ENCODE measurements at places on chromosomes 7 and 10.

DNA sequence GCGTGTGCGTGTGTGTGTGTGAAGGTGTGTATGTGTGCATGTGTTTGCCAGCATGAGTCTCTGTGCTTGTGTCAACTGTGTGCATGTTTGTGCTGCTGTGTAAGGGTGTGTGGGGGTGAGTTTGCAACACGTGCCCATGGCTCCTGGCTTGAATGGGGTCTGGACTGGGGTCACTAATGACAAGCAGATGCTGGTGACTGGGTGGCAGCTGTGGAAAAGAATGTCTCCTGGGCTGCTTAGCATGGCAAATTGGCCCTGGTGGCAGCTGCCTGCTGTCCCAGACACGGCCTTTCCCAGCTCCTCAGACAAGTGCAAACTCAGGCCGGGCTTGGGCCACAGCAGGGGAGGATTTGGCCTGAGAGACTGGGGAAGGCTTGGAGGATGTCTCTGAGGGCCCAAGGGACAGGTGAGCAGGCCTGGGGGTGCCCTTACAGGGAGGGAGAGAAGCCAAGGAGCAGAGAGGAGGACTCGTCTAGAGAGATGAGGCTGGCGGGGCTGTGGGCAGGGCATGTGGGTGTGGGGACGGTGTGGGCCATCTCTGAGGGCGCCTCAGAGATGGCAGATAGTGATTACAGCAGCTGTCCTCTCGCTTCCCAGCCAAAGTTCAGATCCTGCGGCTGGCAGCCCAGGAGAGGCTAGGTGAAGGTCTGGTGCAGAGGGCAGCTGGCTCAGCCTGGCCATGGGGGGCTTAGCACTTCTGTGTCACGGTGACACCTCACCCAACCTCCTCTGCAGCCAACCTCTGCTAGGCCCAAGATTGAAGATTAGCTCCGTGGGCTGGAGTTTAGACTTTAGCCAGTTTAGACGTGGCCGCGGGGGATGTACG lies 1.5 kb downstream of the AQP1 start:
- DNase-seq = peak; percentile 68

- no peak for DNase-seq
These were observed at the start of gene SLC39A12 for GRCh38 chr10:17951868-17952371. TSS of gene SLC39A12 (plus strand) at chr10:17951918. CDS start at chr10:17953277, 1,359 bp downstream.

GRCh38 chr7:23544913-23545354 lies 13.2 kb upstream of the TRA2A start:
- peak; percentile 45 for DNase-seq

- no peak for DNase-seq
These were observed 7.4 kb downstream of the ZNF746 start for GRCh38 chr7:149490083-149490760.

DNA sequence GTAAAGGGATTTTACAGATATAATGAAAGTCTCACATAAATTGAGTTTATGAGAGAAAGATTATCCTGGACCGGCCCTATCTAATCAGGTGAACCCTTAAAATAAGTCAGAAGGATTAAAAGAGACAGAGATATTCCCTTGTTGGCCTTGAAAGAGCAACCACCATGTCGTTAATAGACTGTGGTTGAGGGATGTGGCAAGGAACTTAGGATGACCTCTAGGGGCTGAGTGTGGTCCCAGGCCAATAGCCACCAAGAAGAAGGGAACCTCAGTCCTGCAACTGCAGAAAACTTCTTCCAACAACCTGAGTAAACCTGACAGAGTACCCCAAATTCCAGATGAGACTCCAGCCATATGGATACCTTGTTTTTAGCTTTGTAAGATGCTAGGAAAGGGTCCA lies 121.5 kb downstream of the POLR1F start:
- no peak for DNase-seq

DNA sequence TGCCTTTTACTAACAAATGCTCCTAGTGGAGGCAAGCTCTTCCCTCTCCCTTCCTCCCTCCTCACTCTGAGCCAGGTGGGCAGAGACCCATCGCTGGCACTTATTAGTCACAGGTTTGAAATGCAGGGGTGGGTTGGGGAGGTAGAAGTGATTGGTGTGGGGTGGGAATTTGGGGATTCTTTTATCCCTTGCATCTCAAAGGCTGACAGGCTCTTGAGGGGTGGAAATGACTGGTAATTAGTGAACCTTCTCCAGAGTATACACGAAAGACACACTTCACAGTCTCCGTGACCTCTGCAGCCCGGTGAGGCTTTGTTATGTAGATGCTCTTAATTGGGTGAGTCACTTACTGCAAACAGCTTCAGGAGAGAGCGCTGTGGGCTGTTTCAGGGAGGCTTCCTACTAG lies 13.9 kb upstream of the LRMDA start:
- no peak for DNase-seq

DNA sequence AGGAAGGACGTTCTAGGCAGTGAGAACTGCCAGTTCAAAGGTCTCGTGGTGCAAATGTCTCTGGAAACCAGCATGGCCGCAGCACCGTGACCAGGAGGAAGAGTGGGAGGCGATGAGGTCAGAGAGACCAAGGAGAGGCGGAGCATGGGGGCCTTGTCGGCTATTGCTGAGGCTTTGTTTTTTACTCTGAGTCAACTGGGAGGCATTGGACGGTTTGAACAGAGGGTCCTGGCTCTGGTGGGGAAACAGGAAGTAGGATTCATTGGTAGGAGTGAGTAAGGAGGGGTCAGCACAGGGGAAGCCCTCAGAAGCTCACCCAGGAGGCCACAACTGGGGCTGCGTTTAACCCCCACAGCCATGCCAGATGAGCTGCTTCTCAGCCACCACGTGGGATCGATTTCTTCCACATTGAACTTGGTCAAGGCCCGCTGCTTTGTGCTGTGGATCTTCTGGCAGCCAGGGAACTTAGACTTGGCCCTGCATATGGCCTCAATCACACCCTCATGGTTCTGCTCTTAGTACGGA lies 22.2 kb upstream of the SH2B2 start:
- DNase-seq = no peak

DNA sequence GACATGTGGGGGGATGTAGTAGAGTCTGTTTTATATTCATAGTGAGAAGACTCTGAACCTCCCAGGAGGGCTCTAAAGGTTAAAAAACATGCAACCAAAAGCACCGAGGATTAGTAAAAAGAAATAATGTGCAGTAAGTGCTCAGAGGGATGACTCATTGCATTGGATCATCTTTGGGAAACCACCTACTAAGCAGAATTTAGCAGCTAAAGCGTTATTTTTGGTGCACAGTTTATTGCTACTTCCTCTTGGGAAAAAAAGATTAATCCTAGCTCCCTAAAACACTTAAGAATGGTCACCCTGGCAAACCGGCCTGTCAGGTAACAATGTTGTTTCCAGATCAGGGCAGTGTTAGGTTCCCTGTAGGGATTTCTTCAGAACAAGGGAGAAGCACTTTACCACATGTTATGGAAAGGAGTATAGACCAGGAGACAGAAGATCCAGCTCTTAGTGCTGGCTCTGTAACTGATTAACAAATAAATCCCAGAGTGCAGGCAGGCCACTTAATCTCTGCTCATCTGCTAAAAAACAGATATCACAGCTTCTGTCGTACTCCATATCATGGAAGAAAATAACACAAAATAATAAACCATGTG lies 44.8 kb upstream of the FAM133B start:
- no peak for DNase-seq

DNA sequence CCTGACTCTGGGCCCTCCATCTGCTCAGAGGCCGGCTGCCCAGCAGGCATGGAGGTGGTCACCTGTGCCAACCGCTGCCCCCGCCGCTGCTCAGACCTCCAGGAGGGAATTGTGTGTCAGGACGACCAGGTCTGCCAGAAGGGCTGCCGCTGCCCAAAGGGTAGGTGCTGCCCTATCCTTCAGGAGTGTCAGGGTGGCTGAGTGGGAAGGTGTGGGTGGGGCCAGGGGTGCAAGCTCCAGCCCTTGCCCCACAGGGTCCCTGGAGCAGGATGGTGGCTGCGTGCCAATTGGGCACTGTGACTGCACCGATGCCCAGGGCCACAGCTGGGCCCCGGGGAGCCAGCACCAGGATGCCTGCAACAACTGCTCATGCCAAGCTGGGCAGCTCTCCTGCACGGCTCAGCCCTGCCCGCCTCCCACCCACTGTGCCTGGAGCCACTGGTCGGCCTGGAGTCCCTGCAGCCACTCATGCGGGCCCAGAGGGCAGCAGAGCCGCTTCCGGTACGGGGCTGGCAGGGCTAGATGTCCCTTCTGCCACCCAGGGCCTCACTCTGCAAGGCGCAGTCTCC lies 17.5 kb upstream of the ZNF862 start:
- DNase-seq = no peak

- DNase-seq = no peak
These were observed 52.2 kb downstream of the ATAD1 start for GRCh38 chr10:87765666-87766376.

- DNase-seq = peak; percentile 27
These were observed at the start of gene CNTNAP2 for GRCh38 chr7:146116521-146117222. TSS of gene CNTNAP2 (plus strand) at chr7:146116801. CDS start at chr7:146116877, 76 bp downstream.

- no peak for DNase-seq
These were observed 258.4 kb upstream of the CACNA2D1 start for GRCh38 chr7:82701949-82702348.

DNA sequence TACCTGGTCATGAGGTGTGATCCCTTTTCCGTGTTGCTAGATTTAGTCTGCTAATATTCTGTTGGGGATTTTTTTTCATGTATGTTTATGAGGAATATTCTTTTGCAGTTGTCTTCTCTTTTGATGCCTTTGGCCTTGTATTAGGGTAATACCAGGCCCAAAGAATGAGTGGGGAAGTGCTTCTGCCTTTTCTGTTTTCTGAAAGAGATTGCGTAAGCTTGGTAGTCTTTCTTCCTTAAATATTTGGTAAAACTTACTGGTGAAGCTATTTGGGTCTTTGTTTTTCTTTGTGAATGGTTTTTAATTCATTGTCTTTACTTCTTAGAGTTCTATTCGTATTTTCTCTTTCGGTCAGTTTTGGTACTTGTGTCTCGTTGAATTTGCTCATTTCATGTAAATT lies 51.1 kb downstream of the SHH start:
- DNase-seq = no peak

- no peak for DNase-seq
These were observed 123.7 kb upstream of the FAM3C start for GRCh38 chr7:121519548-121520521.

DNA sequence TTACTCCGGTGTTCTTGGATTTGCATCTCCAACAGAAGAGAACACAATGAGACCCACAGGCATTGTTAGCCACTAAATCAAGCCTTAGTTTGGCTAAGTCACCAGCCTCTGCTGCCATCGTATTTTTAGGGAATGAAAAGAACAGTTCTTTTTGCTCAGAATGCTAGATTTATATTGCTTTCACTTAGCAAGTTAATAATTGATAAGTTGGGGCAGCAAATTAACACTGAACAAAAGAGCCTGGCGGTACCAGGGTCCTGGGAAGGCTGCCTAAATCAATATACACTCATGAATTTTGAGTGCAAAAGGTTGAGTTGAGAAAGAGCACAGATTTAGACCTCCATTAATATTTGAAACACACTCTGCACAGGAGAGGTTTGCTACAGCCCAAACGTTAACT lies 767.7 kb downstream of the TYW1 start:
- DNase-seq = no peak

DNA sequence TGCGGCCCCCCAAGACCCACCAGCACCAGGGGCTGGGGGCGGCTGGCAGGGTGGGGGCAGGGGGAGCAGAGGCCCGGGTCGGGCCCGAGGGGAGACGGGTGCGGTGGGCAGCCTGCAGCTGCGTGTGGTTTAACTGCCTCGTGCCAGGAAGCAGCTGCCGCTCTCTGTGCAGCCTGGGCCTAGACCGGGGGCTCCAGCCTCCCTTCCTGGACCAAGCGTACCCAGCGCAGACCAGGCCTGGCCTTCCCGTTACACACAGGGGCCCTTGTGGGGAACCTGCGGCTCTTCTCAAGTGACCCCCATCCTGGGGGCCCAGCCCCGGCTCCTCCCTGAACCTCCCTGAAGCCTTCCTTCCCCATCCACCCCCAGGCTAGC lies 6.6 kb upstream of the INTS1 start:
- DNase-seq = no peak

GRCh38 chr7:101740981-101741725 lies 76.3 kb upstream of the CUX1 start:
- no peak for DNase-seq

Measured in large intestine (tissue), 12 donors.